ENCODE measurements at places on chromosomes 6 and 20.
A peak's percentile ranks its signal among the peaks of the same experiment; 100 is the strongest.

GRCh38 chr6:41470029-41470330 is 76.2 kb upstream of the FOXP4 start:
- ATAC-seq, result peak; percentile 11

- no peak for ATAC-seq
Measured at GRCh38 chr20:2874456-2874855, 1.2 kb downstream of the PTPRA start.

DNA sequence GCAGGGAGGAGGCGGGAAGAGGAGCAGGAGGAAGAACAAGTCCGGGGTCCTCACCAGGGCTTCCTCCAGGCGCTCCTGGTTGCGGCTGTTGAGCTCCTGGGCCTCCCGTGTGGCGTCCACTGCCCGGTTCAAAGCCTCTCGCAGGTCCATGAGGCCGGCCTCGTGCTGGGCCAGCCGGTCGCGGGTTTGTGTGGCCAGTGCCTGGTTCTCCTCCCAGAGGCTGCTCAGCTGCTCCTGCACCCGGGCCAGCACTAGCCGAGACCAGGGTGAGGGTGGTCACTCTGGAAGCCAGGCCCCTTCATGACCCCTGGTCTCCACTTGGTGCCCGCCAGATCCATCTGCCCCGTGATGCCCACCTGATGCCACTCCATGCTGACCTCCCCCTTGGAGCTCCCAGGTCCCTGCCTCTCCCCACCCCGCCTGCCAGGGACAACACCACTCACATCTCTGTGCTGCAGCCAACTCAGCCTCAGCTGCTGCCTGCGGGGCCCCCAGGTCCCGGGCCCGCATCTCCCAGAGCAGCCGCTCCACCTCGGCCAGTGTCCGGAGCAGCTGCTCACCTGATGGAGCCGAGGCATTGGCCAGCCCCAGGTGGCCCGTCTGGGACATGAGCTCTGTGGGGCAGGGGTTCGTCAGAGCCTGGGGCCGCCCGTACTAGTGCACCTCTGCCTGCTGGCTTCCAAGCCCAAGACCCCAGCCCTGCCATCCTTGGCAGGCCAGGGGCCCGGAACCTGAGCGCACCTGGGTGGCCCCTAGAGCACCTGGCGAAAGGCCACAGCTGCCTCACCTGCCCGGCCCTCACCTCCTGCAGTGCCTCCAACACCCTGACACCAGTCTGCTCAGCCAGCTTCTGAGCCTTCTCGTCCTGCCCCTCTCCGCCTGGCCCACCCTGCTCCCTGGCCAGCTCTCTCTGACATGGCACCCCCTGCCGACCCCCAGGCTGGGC is 15.9 kb downstream of the ADRM1 start:
- no peak for ATAC-seq

DNA sequence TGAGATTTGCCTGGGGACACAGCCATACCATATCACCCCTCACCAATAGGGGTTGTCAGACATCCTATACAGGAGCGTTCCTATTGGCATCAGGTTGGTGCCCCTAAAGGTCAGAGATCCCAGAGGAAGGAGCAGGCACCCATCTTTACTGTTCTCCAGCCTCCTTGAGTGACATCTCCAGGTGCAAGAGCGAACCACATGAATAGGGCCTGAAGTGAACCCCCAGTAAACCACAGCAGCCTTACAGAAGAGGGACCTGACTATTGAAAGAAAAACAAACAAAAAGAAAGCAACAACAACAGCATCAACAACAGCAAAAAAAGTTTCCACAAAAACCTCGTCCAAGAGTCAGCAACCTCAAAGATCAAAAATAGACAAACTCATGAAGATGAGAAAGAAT is 32.7 kb upstream of the SENP6 start:
- no peak for ATAC-seq

DNA sequence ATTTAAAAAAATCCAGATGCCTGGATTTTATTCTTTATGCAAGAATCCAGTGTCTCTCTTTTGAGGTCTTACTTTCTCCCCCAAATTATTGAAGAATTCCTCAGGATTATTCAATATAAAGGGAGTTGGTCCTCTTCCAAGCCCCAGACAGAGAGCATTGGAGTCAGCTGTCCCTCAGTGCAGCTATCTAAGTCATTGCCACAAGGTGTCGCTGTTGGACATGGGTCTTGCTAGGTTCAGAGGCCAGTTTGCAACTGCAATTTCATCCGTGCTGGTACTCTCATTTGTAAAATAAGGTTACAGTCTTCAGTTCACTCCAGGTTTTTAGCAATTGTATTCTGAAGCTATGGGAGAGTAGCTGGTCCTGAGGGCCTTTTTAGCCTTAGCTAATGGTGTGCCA is 27.8 kb downstream of the CCN2 start:
- no peak for ATAC-seq

DNA sequence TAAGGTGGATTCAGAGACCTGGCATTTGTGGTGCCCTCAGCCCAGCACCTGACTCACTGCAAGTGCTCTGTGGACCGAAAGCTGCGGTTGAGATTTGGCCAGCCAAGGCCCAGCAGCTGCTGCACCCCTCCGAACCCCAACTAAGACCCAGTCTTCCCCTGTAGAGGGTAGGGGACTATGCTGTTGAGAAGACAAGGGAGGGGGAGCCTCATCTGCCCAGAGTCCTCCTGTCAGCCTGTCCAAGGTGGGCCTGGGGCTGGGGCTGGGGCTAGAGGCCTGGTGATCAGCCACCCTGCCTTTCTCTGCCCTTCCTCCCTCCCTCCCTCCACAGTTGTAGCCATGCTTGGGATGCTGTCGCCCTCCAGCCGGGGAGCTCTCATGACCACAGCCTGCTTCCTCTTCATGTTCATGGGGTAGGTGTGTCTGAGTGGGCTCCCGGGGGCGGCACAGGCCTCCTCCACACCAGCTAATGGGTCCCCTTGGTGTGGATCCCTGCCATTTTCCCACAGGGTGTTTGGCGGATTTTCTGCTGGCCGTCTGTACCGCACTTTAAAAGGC is 40.9 kb downstream of the TM9SF4 start:
- ATAC-seq, result no peak

Data from activated CD4-positive, CD25-positive, alpha-beta regulatory T cell treated with anti-CD3 and anti-CD28 coated beads, Interleukin-2, amount 50 U/mL, for 24 hours (primary cell).